ENCODE measurements at places on chromosomes 6 and 20. TPM values are rescaled to one million over a fixed set of nuclear protein-coding genes. Genes with fewer than 3 reads are reported as not detected.

DNA sequence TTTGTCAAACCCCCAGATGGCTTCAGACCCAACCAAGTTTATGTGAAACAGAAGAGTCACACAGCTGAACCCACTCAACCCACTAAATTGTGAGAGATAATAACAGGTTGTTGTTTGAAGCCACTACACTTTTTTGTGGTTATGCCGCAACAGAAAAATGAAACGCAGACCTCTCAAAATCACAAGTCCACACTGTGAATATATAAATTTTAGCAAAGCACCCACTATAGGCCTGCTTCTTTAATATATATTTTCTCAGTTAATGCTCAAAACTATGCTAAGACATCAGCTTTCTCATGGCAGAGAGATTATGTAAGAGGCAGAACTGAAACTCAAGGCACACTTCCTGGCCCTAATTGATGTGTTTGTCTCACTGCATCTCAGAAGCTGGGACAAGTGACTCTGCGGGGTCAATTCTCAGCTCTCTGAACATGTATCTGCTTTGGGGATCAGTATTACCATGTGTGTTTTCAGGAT is 27.7 kb downstream of the MAP3K5 start:
- no peak for DNase-seq

- no peak for DNase-seq
These were observed 109.2 kb downstream of the GJA1 start for GRCh38 chr6:121544691-121545090.

DNA sequence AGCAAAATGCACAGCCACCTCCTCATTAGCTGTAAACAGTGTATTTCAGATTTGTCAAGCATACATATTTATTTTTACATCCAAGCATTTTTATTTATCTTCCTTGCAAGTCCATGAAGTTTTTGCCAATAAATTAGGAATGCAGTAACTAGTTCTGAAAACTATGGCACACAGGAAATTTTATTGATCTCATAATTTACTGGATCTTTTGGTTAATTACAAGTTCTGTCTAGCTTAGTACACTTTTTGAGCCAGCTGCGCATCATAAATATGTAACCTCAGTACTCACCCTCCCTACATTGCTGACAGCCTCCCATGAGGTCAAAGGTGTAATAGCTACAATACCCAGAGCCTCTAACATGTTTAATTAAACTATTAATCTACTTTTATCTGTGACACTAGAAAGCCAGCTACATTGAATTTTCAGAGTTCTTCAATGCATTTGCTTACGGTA is 898.2 kb downstream of the KIF16B start:
- DNase-seq, result no peak

The BNIP5 gene
- total RNA-seq, result not detected

The ZNF318 gene
- 14.9 TPM for total RNA-seq

DNA sequence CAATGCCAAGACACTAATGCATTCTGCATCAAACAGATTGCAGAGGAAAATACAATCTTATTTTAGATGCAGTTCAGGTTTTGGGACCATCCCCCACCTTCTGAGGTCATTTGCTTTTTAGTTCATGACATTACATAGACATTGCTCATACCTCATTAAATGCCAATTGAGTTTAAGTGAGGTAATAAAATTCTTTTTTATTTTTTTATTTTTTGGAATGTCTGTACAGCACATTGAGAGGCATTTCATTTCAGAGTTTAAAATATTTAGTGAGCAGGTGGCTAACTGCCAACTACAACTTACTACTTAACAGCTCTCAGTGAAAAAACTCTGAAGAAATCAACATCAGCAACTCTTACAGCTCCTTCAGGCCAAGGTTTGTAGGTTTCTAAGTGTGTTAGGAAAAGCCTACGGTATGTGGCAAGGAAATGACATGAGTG is 482.2 kb upstream of the RNF217 start:
- peak; percentile 37 for DNase-seq

DNA sequence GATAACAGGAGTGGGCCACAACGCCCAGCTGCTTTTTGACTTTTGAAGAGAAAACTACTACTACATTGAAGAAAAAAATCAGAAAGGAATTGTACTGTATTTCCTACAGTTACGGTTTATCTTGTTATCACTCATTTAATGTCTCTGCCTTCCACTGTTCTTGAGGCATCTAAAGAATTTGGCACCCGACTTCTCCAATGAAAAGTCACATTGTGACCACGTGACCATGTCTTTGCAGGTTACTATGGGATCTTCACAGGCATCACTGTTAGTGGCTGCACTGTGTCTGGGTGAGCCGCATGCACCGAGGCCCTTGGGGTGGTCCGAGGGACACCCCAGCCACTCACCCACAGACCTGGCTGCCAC is 26.8 kb downstream of the RRBP1 start:
- DNase-seq, result no peak

DNA sequence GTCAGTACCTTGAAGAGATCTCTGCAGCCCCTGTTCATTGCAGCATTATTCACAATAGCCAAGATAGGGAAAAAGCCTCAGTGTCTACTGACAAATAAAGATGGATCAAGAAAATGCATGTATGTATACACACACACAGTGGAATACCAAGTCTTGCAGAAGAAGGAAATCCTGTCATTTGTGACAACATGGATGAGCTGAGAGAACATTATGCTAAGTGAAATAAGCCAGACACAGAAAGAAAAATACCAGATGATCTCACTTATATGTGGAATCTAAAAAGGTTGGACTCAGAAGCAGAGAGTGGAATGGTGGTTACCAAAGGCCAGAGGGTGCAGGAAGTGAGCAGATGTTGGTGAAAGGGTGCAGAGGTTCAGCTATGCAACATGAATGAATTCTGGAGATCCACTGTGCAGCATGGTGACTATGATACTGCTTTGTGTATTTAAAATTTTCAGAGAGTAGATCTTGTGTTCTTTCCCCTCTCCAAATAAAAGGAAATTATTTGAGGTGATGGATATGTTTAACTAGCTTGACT is 11.0 kb upstream of the SLC22A1 start:
- no peak for DNase-seq

- no peak for DNase-seq
These were observed 70.1 kb downstream of the ISM1 start for GRCh38 chr20:13291157-13291556.

GRCh38 chr6:37868447-37868825 is 48.9 kb downstream of the ZFAND3 start:
- DNase-seq, result peak; percentile 22

The ZC2HC1B gene
- 0.36 TPM for total RNA-seq

GRCh38 chr6:36733300-36733699 is 35.7 kb downstream of the RAB44 start:
- DNase-seq, result no peak

DNA sequence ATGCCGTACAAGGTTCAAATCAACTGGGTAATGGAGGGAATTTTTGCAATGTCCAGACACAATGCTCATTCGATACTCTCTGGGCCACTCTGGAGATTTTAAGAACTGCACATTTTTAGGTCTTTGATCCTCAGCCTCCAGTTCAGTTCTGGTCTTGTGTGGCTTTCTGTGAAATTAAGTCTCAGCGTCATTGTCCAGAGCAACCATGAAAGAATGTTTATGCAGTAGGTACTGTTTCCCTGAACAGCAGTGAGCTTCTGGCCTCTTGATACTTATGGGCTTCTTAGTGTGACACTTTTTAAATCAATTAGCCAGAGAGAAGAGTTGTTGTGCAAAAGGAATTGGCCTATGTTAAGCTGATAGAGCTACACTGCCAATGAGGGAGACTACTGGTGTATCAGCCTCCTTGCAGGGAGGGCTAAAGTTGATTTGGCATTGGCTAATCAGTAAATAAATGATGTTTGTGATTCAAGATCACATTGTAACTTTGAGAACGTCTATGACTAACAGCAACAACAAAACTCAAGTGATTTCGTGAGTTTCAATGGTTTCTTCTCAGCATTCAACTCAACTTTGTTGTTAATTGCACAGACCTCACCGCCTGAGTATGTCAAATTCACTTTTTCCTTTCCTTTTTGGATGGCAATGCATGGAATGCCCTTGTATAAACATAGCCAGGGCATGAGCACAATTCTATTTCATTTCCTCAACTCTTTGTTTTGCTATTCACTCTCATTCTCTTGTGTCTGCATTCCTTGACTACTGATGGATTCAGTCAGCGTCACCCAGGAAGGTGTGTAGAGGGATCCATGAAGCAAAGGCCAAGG is 85.1 kb downstream of the GJA1 start:
- no peak for DNase-seq

GRCh38 chr6:103870970-103871369 is 988.7 kb downstream of the HACE1 start:
- DNase-seq, result no peak

GRCh38 chr6:158481690-158482473 is 78.0 kb upstream of the TMEM181 start:
- peak; percentile 85 for DNase-seq

GRCh38 chr20:58880441-58880840 is 27.9 kb downstream of the GNAS start:
- DNase-seq, result no peak

DNA sequence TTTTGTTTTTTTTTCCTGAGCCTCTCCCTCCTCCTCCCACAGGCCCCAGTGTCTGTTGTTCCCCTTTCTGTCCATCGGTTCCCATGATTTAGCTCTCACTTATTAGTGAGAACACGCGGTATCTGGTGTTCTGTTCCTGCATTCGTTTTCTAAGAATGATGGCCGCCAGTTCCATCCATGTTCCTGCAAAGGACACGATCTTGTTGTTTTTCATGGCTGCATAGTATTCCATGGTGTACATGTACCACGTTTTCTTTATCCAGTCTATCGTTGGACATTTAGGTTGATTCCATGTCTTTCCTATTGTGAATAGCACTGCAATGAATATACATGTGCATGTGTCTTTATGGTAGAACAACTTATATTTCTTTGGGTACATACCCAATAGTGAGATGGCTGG is 105.6 kb upstream of the NUP153 start:
- DNase-seq, result no peak

GRCh38 chr20:14896569-14896968 is 559.2 kb upstream of the FLRT3 start:
- DNase-seq, result no peak

DNA sequence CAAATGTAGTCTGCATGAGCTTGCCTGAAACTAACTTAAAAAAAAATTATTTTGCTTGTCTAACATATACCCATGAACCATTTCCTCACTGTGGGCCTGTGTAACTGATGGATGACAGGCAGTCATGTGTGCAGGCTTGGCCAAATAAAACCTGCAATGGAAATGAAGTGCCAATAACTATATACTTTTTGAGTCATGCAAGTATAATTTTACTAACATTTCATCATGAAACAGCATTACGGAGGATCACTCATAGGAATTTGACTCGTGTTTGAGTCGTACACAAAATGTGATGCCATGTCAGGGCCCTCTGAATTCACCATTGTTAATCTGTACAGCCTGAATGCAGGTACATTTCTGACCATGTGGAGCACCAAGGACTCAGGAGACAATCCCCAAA is 46.6 kb downstream of the HDDC2 start:
- no peak for DNase-seq

DNA sequence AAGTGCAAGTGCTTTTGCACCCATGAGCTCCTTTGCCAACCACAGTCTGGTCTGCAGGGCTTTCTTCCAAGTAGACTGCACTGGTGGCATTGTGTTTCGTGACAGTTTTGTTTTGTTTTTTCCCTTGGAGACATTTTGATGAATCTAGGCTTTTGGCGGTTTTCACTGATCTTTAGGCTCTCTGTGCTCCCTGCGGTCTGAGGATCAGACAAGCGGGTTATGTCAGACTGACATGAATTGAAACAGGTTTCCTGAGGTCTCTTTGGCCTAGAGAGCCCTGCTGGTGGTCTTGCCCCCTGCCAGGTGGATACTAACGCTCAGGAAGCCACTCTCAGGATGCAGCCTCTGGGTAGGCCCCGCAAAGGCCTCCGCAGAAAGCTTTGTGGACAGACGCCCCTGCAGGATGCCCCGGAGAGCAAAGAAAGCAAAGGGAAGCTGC is 555.4 kb upstream of the AGPAT4 start:
- no peak for DNase-seq

The C20orf141 gene
- not detected for total RNA-seq

DNA sequence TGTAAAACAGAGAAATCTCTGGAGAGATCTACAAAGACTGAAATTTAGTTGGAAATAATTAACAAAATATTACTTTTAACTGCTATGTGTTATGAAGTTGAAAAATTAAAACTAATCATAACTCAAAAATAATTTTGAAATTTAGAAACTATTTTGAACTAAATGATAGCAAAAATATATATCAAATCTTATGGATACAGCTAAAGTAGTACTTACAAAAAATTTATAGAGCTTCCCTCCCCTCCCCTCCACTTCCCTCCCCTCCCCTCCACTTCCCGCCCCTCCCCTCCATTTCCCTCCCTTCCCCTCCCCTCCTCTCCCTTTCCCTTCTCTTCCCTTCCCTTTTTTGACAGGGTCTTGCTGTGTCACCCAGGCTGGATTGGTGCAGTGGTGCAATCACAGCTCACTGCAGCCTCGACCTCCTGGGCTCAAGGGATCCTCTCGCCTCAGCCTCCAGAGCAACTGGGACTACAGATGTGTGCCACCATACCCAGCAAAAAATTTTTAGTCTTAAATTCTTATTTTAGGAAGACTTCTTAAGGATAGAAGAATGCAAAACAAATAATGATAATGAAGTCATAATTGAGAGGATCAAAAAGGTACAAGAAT is 87.2 kb upstream of the RGS17 start:
- DNase-seq, result no peak

DNA sequence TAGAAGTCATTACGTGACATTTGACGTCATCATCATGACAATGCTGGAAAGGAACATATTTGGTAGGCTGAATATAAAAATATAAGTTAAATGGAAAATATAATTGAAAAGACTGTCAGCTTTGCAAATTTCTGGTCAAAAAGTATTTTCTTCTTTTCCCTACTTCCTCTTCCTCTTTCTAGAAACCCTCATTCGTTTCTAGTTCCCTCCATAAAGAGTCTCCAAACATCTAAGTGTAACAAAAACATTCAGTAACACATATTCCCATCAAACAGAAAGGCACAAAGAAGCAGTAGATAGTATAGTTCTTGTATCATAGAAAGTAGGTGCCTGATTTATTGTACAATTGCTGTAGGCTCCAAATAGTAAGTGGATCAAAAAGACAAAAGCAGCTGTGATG is 150.8 kb upstream of the FAM83B start:
- DNase-seq, result no peak

DNA sequence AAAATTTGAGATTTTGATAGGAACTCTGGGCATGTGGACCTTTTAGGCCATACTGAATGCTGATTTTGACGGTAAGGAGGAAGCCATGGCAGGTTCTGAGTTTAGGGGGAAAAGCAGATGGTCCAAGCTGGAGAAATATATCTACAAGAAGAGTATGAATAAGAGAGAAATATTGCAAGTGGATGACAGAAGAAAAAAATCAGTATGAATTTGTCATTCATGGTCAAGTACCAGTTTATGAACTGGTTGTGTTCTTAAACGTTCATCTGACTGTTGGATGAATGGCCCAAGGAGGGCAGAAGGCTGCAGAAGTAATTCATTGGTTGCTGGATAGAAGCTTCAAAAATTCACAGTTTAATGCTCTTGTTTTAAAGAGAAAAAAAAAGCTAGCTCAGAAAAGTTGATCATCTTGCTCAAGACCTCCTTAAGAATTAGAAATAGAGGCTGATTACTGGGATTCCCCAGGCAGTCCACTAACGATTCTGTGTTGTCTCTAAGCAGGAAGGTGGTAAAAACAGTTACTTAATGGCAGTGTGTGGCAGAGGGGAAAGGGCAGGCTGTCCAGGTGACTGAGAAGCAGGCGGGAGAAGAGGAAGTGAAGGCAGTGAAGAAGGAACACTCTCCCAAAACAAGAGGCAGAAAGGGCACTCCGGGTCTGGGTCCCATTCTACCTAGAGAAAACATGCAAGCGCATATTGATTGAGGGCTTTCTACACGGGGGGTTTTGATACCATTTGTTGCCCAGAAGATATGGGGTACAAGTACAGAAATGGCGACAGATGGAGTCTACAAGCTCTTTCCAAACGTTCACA is 2.0 kb upstream of the DUSP22 start:
- no peak for DNase-seq

All from myocyte (in vitro differentiated cells).